NAMALWA (cell line): ENCODE measurements at places on chromosomes 11 and 22.

- DNase-seq: no peak
Measured at GRCh38 chr11:128830290-128831173, 36.6 kb downstream of the KCNJ1 start.

- DNase-seq: no peak
Measured at GRCh38 chr11:100876815-100877520, 189.9 kb downstream of the ARHGAP42 start.

GRCh38 chr11:32071811-32072210 lies 19.1 kb upstream of the RCN1 start:
- peak; percentile 4 for DNase-seq

DNA sequence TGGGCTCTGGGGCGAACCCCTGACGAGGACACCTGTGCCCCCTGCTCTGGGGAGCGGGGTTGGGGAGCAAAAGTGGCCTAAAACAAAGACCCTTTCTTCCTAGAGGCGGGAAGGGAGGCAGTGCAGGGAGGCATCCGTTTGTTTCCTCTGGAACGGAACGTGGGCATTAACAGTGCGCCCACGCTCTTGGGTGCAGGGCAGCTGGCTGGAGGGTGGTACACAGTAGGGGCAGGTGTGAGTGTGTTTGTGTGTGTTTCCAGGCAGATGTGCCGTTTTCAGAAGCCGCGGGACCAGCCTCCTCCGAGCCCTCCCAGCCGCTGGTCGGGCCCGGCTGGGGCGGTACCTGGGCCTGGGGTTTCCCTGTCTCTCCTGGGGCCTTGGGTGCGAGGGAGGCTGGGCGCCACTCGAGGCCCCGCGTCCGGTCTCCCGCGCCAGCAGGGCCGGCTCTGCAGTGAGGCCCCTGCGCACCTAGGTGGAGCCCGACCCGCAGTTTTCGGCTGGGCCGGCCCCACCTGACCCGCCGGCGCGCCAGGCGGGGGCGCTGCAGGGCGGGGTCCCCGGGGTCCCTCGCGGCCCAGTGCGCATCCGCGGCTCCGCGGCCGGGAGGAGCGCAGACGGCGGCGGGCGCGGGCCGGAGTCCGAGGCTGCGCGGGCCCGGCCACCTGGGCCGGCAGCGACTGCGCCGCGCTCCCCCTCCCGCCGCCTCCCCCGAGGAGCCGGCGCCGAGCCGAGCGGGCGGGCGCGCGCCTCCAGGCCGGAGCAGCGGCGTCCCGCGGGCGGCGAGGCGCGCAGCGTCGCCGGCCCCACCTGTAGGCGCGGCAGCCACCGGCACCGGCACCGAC lies 1252.7 kb downstream of the BRD1 start:
- DNase-seq: no peak

DNA sequence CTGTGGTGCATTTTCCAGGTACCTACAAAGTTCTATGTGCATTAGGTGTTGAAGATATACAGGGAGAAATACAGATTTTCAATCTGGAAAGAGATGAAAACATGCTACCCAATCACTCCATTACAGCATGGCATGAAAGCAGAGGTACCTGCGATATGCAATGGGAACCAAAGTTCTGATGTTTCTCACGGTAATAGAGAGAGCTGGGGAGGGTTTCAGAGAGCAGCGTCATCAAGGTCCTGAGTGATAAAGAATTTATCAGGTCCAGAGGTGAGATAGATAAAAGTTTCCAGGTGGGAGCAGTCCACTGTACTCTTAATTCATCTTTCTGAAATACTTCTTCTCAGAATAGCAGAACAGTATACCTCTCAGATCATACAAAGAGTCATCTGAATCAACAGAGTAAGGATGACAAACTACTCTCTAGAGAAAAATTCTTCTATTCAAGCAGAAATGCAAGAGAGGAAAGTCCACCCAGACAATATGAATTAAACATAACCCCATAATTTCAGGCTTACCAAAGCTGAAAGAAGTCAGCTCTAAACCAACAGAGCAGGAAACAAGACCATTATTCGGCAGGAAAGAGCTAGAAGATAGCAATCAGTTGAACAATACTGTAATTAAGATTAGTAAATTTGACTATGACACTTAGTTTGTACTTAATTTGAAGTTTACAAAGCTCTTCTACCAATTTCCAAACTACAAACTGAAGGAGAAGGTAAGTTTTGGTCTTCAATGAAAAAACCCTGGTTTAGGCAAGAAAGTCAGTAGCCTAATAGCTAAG lies 12.8 kb downstream of the CTSC start:
- DNase-seq: no peak

- DNase-seq: no peak
Measured at GRCh38 chr11:130454491-130455252, 6.2 kb downstream of the ADAMTS15 start.

GRCh38 chr11:112722148-112722547 lies 239.1 kb upstream of the NCAM1 start:
- DNase-seq: no peak

DNA sequence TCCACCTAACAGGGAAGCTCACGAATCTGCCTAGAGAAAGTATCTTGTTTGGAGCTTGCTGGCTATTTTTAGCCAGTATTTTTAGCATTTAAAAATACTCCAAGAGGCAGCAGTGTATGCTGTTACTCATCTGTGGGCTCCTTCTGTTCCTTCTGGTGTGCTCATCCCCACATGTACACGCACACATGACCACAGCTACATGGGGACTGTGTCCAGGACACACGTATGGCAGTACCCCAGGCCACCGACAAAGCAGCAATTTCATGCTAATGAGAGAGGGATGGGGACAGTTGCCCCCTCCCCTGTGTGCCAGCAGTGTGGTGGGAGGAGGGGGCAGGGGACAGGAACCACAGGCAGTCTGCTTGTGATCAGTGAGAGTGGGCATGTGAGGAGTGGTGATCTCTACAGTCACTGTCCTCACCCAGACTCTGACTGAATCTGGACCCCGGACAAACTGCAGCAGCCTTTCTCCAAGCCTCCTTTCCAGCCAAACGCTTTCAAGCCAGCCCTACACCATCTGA lies 16.4 kb downstream of the USP2 start:
- DNase-seq: no peak

DNA sequence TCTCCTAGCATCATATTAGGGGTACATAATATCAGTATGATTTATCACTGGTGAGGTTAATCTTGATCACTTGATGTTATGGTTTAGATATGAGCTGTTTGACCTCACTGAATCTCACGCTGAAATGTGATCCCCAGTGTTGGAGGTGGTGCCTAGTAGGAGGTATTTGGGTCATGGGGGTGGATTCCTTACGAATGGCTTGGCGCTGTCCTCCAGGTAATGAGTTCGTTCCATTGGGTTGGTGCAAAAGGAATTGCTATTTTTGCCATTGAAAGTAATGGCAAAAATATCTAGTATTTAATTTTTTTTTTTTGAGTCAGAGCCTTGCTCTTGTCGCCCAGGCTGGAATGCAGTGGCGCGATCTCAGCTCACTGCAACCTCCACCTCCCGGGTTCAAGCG lies 326.3 kb downstream of the AASDHPPT start:
- no peak for DNase-seq

- no peak for DNase-seq
Measured at GRCh38 chr11:113992459-113993110, 17.7 kb downstream of the HTR3A start.

DNA sequence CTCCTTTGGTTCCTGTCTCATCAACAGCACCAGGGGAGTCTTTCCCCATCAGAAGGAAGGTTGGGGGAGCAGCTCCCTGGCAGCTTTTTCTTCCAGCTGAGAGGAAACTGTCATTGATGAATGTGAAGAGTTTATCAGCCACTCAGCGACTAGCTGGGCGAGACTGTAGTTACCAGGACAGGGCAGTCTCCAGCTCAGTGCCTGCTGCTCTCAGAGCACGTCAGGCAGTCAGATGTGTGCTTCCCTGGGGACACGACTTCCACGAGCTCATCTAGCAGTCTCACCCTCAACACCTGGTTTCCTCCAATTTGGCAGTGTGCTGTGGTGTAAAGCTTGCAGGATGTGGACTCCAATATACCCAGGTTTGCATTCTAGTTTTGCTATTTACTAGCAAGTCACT lies 12.5 kb upstream of the C1QTNF4 start:
- DNase-seq: peak; percentile 37

GRCh38 chr22:44603767-44604166 lies 98.2 kb upstream of the PRR5 start:
- no peak for DNase-seq

GRCh38 chr22:41256254-41257253 lies 15.8 kb upstream of the CHADL start:
- DNase-seq: no peak

DNA sequence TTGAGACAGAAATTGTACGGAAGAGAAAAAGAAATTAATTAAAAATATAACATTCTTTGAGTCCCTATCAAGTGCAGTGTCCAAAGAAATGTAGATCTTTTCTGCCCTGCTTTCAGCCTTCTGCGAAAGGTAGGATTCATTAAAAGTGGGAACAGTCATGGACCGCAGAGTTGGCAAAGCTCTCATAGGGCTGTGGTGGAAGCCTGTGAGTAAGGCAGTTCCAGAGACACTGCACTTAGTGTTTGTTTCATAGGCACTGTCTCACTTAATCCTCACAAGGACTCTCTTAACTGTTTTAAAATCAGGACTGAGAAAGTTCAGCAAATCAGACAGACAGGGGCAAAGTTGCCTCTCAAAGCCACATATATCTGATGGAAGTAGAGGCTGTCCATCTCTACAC lies 5.5 kb downstream of the MRGPRX2 start:
- no peak for DNase-seq

GRCh38 chr11:50220651-50221050 lies 188.0 kb downstream of the OR4C45 start:
- no peak for DNase-seq

- no peak for DNase-seq
Measured at GRCh38 chr11:1305501-1306056, 3.9 kb downstream of the TOLLIP start.

DNA sequence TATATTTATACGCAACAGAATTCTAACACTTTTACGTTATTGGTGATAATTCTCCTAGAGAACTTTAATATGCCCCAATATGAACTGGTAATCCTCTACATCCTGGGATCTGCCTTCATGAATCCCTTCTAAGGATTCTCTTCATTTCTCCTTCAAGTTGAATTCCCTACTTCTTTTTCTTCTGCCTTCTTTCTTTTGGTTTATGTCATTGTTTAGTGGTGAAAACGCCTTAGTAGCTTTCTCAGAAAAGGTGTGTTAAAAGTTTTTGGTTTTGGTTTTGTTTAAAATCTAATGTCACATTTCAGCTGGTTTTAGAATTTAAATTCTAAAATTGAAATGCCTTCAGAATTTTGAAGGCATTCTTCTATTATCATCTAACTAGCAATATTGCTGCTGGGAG lies 17.7 kb upstream of the RTL6 start:
- DNase-seq: no peak

DNA sequence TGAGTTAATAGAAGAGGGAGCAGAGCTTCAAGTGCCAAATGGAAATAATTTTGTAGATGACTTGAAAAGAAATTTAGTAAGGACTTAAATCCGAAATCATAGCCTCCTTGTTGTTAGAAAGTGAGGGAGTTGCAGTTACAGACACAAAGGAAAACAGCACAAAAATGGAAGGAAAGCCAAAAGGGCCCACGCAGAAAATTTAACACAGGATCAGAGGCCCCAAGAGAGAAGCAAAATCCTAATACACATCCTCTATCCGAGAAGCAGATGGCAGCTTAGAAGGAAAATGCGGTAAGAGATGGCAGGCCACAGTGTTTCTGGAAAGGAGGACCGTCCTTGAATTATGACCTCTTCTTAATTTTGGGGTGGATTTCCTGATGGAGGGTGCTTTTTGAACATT lies 48.7 kb upstream of the SYT13 start:
- no peak for DNase-seq

DNA sequence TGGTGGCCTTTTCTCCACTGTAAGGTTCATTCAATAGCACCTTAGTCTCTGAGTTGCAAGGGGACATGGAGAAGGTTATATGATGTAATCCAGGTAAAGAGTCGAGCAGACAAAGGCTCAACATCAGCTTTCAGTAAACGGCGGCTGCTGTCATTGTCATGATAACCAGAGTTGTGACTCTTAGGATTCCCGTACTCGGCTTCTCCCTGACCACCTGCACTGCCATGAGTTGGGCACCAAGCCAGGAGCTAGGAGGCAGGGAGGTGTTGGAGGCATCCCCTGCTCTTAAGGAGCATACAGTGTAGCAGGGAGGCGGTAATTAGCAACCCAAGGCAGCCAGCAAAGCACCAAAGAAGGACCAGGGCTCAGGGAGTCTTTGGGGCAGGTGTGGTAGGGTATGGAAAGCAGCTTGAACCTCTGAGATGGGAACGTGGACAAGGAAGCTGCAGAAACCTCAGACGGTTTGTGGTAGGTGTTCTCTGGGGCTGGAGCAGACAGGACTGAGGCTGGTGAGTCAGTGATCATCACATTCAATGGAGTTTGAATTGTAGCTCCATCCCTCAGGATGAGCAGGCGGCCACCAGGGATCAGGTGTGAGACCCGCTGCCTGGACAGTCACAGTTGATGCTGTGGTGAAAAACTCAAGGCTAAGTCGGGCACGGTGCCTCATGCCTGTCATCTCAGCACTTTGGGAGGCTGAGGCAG lies 31.7 kb downstream of the LIF start:
- no peak for DNase-seq

GRCh38 chr11:27649800-27650199 lies 50.5 kb downstream of the BDNF start:
- no peak for DNase-seq

DNA sequence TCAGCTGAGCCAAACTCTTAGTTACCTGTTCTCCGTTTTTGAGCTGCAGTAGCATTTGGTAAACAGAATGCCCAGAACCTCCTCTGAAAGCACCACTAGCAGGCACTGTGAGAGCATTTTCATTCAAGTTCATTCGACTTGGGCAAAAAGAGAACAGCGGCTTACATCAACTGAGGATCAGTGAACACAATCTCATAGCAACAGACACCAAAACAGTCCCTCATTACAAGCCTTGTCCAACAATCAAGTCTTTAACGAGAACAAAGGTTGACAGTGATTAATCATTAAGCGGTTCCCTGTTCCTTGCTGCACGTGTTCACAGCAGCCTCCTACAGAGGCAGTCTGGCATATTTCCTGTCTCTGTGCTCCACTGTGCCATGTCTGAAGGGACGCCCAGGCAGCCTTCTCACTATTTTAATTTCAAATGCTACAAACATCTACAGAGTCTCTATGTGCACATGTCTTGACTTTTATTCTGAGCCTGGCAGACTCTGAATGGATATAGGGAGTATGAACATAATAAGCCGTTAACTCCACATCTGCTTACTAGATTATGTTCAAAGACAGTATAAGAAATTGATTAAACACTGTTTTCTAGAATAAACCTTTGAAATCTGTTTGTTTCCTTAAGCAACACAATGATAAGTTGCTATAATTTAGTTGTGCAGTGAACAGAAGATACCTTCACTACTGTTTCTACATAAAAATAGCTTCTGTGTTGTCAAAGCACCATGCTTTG lies 88.3 kb upstream of the MTMR2 start:
- DNase-seq: peak; percentile 95

DNA sequence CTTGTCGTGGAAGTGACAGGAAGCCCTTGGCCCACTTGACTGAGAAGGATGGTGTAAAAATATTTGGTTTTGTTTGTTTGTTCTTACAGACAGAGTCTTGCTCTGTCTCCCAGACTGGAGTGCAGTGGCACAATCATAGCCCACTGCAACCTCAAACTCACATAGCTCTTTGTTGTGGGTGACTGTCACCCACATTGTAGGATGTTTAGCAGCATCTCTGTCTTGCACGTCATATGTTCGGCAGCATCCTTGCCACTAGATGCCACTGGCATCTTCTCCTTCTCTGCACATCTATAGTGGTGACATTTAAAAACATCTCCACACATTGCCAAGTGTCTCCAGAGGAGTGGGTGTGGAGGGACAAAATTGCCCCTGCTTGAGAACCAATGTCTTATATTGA lies 56.8 kb downstream of the PRR5L start:
- DNase-seq: no peak
